ENCODE measurements at places on chromosomes 1 and 21. TPM values are rescaled to one million over a fixed set of nuclear protein-coding genes. Genes with fewer than 3 reads are reported as not detected.

DNA sequence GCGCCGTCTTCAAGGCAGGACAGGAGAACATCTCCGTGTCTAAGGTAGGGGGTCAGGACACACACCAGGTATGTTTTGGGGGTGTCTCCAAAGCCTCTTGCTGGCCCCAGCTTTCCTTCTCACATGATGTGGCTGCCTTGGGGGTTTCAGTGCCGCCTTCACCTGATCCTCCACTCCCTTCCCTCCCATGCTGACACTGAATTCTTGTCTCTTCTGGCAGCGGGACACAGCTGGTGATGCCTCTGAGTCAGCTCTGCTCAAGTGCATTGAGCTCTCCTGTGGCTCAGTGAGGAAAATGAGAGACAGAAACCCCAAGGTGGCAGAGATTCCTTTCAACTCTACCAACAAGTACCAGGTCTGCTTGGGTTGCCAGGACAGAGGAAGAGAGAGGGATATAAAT, 13.5 kb downstream of the ATP1A2 start:
- no peak overlapping the region for H3K27ac ChIP-seq
- no peak for DNase-seq
- no peaks in the 10 kb centered on the region for H3K36me3 ChIP-seq

DNA sequence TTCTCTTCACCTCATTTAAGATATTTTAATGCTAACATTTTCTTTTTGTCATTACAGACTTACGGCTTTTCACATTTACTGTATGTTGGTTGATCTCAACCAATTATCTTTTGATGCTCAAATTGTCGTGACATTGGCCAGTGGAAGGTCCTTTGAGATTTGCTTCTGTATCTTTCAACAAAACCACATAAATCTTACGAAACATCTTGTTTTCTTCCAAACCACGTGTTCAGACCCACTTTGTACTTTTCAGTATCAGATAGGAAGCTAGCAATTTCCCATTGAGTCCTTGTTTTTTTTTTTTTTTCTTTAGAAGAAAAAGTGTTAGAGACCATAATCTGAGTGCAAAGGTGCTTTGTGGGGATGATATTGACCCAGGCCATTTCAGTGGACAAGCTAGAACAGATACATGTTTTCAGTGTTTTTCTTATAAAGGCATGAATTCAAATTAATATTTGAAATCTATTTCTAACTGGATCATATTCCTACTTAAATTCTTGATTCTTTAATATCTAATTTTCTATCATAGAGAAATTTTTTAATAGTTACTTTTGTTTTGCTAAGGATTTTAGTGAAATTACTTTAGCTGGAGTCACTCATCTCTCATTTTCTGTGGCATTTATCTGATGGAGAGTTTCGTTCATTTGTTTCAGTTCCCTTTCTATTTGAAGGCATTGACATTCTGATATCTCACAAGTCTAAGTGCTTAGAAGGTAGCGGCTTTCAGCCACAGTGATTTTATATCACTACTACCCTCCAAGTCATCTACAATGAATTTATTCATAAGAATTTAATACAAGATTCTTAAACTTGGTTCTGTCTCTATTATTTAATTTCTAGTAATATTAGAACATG, 26.7 kb downstream of the ATG4C start:
- H3K4me1 ChIP-seq: no peaks in the 10 kb centered on the region
- H3K27me3 ChIP-seq: no peaks in the 10 kb centered on the region

- H3K27me3 ChIP-seq: no peaks in the 10 kb centered on the region
- no peaks in the 10 kb centered on the region for H3K36me3 ChIP-seq
- no peak overlapping the region for H3K27ac ChIP-seq
- no peak overlapping the region for H3K4me3 ChIP-seq
- peaks cover 39% of the 10 kb centered on the region for H3K4me1 ChIP-seq
Observed at GRCh38 chr1:203129501-203130231, 2.1 kb downstream of the ADORA1 start.

- DNase-seq: no peak
- no peak overlapping the region for H3K27ac ChIP-seq
- no peak overlapping the region for H3K4me3 ChIP-seq
- H3K27me3 ChIP-seq: no peaks in the 10 kb centered on the region
- H3K36me3 ChIP-seq: no peaks in the 10 kb centered on the region
Observed at GRCh38 chr1:199178646-199179045, 539.8 kb downstream of the PTPRC start.

DNA sequence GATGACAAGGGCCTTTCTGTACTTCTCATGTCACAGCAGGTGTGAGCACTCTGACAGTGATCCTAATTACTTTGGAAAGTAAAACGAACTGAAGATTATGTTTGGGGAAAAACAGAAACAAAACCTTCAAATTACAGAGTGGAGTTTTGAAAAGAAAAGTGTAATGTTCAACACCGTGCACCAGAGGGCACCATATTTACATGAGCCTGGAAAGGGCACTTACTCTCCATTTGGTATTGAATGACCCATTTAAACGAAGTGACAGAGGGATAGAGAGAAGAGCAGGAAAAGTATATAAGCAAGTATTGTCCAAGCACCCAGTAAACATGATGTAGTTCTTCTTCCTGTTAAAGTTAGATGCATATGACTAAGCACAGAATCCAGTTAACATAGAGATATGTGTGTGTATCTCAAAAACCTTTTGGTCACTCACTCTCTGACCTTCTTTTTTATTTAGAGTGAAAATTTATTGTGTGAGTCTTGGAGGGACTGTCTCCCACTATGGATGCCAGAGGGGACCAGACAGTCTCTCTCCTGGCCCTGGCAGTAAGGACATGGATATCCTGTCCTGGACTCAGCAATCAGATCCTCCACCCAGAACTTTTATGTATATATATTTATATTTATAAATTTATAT, 3.8 kb upstream of the RGSL1 start:
- DNase-seq: no peak
- H3K4me3 ChIP-seq: no peak overlapping the region
- H3K27ac ChIP-seq: no peak overlapping the region
- no peaks in the 10 kb centered on the region for H3K27me3 ChIP-seq

- no peaks in the 10 kb centered on the region for H3K27me3 ChIP-seq
- no peaks in the 10 kb centered on the region for H3K36me3 ChIP-seq
- DNase-seq: peak; percentile 79
Observed at GRCh38 chr21:42227909-42228708, 9.2 kb downstream of the ABCG1 start.

GRCh38 chr1:40736085-40736531, 44.6 kb downstream of the NFYC start:
- no peak overlapping the region for H3K27ac ChIP-seq
- H3K27me3 ChIP-seq: no peaks in the 10 kb centered on the region
- DNase-seq: peak; percentile 52
- H3K4me1 ChIP-seq: peaks cover 6% of the 10 kb centered on the region

DNA sequence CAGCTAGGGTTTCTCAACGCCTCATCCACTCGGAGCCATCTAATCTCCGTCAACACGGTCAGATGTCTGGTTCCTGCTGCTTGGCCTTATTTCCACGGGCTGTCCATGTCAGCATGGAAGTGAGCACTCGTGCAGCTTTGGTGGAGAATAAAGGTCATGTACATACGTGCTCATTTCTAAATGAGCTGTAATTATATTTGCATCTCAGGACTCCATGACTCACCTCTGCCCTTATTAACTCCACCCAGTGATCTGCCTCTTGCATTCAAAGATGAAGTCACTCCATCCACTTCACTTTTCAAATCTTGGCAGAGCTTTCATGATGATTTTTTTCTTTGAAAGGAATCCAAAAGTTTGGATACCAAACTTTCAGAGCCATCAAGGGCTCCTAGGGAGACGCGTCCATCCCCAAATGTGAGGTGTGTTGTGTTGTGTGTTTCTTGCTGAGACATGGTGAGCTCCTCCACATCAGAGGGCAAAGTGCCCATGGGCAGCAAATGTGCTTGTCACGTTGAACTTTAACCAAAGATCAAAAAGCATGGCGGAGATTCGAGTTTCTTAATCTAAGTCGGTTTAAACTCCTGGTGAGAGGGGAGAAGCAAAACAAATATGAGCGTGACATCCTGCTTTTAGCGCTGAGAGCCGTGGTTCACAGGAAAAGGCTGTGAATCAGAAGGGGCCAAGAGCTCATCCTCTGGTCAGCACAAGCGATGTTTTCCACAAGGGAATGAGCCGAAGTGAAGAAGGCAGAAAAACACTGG, 68.6 kb upstream of the ERRFI1 start:
- peaks cover 6% of the 10 kb centered on the region for H3K4me1 ChIP-seq
- no peaks in the 10 kb centered on the region for H3K27me3 ChIP-seq
- no peak overlapping the region for H3K4me3 ChIP-seq
- H3K27ac ChIP-seq: no peak overlapping the region
- no peak for DNase-seq

DNA sequence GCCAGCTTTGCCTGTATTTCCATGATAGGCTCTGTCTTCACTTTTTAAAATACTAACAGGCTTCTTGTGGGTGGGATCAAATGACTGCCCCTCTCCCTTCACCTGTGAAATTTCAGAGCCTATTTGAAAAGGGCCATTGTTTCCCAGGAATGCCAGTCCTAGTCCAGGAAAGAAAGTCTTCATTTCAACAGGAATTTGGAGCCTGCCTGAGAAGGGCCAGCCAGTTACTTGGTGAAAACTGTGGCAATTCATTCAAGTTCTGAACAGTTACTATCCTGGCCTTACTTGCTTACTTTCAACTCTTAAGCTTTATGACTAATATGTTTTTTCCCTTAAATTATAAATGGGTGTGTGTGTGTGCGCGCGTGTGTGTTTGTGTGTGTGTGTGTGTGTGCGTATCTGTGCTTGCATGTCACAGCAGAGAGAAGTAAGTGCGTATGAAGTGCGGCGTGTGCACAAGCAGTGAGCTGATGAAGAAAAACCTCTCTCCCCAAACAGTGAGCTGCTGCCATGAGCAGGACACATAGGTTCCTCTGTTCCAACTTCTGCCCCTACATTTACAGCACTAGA, 67.5 kb upstream of the RNPC3 start:
- DNase-seq: no peak
- H3K36me3 ChIP-seq: no peaks in the 10 kb centered on the region
- no peak overlapping the region for H3K4me3 ChIP-seq
- H3K27ac ChIP-seq: no peak overlapping the region
- no peaks in the 10 kb centered on the region for H3K4me1 ChIP-seq
- no peaks in the 10 kb centered on the region for H3K27me3 ChIP-seq

DNA sequence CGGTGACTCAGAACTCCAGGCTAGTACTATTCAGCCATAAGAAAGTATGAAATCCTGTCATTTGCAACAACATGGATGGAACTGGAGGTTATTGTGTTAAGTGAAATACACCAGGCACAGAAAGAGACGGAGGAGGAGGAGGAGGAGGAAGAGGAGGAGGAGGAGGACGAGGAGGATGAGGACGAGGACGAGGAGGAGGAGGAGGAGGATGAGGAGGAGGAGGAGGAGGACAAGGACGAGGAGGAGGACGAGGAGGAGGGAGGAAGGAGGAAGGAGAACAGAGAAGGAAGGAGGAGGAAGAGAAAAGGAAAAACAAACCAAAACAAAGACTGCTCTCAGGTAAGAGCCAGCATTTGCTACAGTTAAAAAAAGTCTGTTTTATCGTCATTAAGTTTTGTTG, 178.7 kb downstream of the NPHP4 start:
- no peaks in the 10 kb centered on the region for H3K36me3 ChIP-seq
- H3K4me1 ChIP-seq: no peaks in the 10 kb centered on the region
- DNase-seq: no peak
- H3K27me3 ChIP-seq: no peaks in the 10 kb centered on the region
- H3K4me3 ChIP-seq: no peak overlapping the region

- no peaks in the 10 kb centered on the region for H3K36me3 ChIP-seq
- DNase-seq: no peak
Observed at GRCh38 chr1:26164861-26165842, 3.6 kb downstream of the C1orf232 start.

- H3K4me1 ChIP-seq: no peaks in the 10 kb centered on the region
- H3K27ac ChIP-seq: no peak overlapping the region
- no peak overlapping the region for H3K4me3 ChIP-seq
- DNase-seq: no peak
- no peaks in the 10 kb centered on the region for H3K36me3 ChIP-seq
Observed at GRCh38 chr1:239526391-239526790, 140.0 kb downstream of the CHRM3 start.

DNA sequence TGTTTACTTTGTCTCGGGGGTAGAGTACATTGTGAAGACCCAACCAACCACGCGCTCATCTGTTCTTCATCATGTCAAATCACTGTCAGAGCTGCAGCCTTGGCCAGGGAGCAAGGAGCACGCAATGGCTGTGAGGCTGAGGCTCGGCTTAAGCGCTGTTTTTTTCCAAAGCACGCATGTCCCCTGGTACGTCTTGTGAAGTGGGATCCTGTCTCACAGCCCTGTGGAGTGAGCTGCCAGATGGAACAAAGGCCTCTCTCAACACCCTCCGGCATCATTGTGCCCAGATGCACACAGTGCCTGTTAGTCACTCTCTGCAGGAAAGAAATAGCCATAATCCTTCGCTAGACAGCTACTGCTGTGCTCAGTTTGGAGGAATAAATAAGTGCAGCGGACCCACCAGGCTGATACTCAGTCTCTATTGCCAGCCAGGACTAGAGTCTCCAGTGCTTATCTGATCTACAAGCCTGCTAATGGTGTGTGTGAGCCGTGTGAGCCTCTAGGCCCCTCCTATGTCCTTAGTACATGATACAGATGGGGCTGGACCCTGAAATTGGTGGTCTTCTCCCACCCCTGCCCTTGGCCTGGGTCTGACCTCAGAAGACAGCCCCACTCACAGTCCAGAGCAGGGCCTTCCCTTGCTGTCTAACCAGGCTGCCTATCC, 91.3 kb upstream of the COA6 start:
- no peaks in the 10 kb centered on the region for H3K36me3 ChIP-seq
- no peak for DNase-seq
- H3K27me3 ChIP-seq: no peaks in the 10 kb centered on the region
- no peak overlapping the region for H3K27ac ChIP-seq
- H3K4me3 ChIP-seq: no peak overlapping the region

DNA sequence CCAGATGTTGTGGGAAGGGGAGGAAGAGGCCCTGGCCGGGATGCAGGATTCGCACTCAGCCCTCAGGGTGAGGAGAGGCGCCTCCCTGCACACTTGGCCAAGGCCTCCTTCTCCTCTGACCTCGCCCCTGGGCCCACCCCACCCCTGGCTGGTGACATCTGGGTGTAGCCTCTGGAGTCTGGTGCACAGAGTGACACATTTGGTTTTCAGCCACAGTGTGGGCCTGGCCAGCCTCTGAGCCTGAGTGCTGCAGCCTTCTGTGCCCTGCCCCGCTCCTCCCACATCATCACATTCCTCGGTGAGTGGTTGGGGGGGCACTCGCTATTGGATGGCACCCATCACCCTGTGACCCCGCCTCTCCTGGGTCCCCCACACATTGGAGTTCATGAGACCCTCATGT, 45.8 kb downstream of the PRDM16 start:
- no peaks in the 10 kb centered on the region for H3K27me3 ChIP-seq
- H3K4me3 ChIP-seq: no peak overlapping the region
- peaks cover 9% of the 10 kb centered on the region for H3K4me1 ChIP-seq
- H3K36me3 ChIP-seq: no peaks in the 10 kb centered on the region
- H3K27ac ChIP-seq: no peak overlapping the region

Gene SH2D5
- 5.8 TPM for total RNA-seq

Gene PDZK1
- total RNA-seq: 1.5 TPM

Gene RLF
- total RNA-seq: 28.4 TPM

Gene BCAR3
- 55.9 TPM for total RNA-seq

Gene ZNF670
- total RNA-seq: 3.5 TPM

Gene BMP8A
- 15.0 TPM for total RNA-seq
